ENCODE measurements at places on chromosomes 12 and 14. TPM values are rescaled to one million over a fixed set of nuclear protein-coding genes. Genes with fewer than 3 reads are reported as not detected.

Gene LRRC10
- total RNA-seq: not detected

Gene SLCO1C1
- total RNA-seq: not detected

Gene SPIC
- not detected for total RNA-seq

Gene TAS2R13
- not detected for total RNA-seq

Gene SLC38A4
- 0.16 TPM for total RNA-seq

Gene CLEC2B
- 1.3 TPM for total RNA-seq

Gene TSPAN11
- 0.10 TPM for total RNA-seq

Gene OASL
- 1.7 TPM for total RNA-seq

Gene KIF26A
- 1.9 TPM for total RNA-seq

Gene LMNTD1
- not detected for total RNA-seq

Gene RNASE4
- 6.5 TPM for total RNA-seq

Gene COCH
- 25.7 TPM for total RNA-seq

Gene AP1G2
- 43.1 TPM for total RNA-seq

Gene TSPAN19
- total RNA-seq: not detected

Gene IGFBP6
- 214 TPM for total RNA-seq

Gene SFSWAP
- 25.9 TPM for total RNA-seq

Gene ASCL1
- not detected for total RNA-seq

Gene KLRG1
- 1.5 TPM for total RNA-seq

Gene FGD4
- total RNA-seq: 30.4 TPM

Gene EMP1
- total RNA-seq: 196 TPM

All from A549 treated with dexamethasone at 1 μM for 4 hours (cell line).